ENCODE measurements at places on chromosomes 6 and 20. TPM values are rescaled to one million over a fixed set of nuclear protein-coding genes. Genes with fewer than 3 reads are reported as not detected.

SFTA2 gene
- total RNA-seq = not detected

PNPLA1 gene
- not detected for total RNA-seq

HEBP2 gene
- total RNA-seq = 29.5 TPM

COMMD7 gene
- 9.4 TPM for total RNA-seq

NKAIN2 gene
- not detected for total RNA-seq

DPPA5 gene
- total RNA-seq = not detected

All from smooth muscle cell of the coronary artery (primary cell).